Stimulated activated CD8-positive, alpha-beta memory T cell treated with anti-CD3 and anti-CD28 coated beads, Interleukin-4, amount 100 ng/mL, for 1 hour (primary cell): ENCODE measurements at places on chromosomes 1 and 21.

DNA sequence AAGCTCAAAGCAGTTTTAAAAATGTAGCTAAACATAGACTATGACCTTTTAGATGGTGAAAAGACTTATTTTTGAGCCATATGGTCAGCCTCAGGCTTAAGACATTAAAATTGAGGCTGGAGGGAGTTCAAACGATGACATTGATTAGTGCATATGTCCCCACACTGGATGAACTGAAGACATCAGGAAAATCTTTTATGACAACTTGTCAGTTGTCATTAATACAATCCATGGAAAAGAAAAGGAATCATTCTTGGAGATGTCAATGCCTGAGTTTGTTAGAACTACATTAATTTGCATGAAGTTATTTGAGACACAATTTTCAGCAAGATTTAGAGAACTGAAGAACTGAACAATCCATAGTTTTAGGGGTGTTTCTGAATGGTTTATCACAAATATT, 349.9 kb downstream of the COL11A1 start:
- no peak for DNase-seq

DNA sequence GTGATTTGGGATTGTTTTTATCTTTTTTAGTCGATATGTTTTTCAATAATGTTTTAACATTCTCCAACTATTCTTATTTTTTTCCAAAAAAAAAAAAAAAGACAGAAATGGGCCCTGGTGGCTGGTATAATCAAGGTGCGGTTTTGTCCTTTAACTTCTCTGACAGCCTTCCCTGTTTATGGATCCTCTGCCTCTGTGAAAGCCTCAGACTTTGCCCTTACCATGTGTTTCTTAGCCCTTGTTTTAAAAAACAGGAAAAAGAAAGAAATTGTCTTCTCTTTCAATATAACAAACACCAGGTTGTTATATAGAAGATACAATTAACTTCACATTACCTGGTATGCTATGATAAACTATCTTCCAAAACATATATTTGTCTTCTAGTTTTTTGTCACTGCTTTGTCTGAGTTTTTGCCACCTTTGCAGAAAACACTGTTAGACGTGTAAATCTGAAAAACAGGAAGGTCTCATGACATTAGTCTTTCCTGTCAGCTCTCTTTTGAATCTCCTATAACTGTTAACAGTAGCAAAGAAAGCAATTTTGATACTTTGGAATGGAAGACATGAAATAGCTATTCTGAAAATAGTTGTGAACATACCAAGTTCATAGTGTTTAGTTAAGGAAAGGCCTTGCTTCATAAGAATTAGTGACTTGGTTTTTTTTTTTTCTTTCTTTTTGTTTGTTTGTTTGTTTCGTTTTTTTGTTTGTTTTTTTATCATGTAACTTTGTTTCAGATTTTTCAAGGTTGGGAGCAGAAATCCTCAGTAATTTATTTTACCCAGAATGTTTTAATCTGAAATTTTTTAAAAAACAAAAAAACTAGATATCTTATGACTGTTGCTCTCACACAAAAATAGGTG, 31.7 kb upstream of the CACYBP start:
- no peak for DNase-seq

DNA sequence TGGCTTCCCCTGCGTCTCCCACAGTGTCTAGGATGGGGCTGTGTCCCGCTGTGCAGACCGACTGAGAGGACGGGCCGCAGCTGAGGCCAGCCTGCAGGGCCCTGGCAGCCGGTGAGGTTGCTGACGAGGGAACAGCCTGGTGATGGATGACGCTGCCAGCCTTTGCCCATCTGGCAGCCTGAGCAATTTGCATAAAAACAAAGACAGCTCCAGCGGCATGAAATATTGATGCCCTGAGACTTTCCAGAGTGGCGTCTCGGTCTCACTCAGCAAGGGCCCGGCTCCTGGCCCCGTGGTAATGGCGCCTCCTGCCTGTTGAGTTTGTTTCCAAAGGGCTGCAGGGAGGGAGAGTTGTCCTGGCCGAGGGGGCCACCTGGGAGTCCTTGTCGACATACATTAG, 19.1 kb upstream of the KCNA10 start:
- no peak for DNase-seq

GRCh38 chr1:37483785-37484184, 9.4 kb downstream of the ZC3H12A start:
- no peak for DNase-seq

DNA sequence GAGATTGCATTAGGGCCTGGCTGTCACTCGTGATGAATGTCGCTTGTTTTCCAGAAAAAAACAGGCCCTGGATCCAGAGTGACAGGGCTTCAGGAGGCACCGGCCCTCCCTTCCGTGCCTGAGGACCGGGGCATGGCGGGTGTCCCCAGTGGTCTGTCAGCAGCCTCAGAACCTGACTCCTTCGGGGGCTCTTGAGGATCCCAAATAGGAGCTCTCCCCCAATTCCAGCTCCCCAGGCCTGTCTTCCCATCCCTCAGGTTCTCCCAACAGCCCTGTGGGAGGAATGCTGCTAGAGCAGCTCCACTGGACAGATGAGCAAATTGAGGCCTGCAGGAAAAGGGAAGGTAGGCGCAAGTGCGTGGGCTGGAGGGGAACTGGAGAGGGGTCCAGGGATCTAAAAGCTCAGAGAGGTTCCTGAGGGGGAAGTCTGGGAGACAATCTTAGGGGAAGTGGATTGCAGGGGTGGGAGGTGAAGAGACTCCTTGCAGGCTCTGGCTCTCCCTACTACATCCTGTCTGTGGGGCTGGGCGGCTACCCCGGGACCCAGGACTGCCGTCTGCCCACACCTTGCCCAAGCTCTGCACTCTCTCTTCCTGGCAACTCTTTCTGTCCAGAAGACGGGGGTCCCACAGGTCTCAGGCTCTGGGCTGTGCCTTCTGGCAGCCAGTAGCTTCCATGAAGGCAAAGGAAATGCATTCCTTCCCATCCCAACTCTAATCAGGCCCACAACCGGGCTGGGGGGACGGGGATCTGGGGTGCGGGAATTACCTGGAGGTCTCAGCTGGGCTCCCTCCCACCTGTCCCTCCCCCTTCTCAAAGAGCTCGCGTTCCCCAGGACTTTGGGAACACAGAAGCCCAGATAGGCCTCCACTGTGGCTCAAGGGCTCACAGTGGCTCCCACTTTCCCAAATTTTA, 105.7 kb upstream of the CASZ1 start:
- no peak for DNase-seq

- DNase-seq: no peak
These were observed 72.4 kb downstream of the ZNF281 start for GRCh38 chr1:200337410-200337809.
